Left lung (tissue), 14 donors: ENCODE measurements at places on chromosomes 6 and 20. TPM values are rescaled to one million over a fixed set of nuclear protein-coding genes. Genes with fewer than 3 reads are reported as not detected.

DNA sequence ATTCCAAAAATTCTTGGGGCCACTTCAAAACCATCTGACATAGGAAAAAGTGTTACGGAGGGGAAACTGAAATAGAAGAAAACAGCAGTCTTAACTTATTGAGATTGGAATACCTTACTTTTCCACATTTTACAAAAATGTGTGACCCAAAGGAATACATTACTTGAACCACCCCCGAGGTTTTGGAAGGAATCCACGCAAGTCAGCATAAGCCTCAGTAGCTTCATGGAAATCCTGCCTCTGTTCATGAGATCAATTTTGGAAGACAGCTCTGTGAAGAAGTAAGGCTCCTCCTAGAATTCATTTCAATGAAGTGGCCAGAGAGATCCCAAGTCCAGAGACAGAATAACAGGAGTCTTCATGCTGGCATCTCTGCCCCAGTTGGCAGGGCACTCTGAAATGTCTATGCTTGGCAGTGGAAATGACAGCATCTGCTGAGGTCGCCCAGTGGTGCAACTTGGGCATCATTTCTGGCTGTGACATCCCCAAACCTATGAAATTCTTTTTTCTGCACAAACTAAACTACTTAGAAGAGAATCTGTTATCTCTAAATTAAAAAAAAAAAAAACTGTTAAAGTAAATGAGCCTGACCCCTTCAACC is 132.5 kb downstream of the EPM2A start:
- H3K27ac ChIP-seq = no peak overlapping the region
- no peaks in the 10 kb centered on the region for H3K27me3 ChIP-seq
- no peaks in the 10 kb centered on the region for H3K36me3 ChIP-seq
- no peak for DNase-seq
- no peaks in the 10 kb centered on the region for H3K4me1 ChIP-seq

DNA sequence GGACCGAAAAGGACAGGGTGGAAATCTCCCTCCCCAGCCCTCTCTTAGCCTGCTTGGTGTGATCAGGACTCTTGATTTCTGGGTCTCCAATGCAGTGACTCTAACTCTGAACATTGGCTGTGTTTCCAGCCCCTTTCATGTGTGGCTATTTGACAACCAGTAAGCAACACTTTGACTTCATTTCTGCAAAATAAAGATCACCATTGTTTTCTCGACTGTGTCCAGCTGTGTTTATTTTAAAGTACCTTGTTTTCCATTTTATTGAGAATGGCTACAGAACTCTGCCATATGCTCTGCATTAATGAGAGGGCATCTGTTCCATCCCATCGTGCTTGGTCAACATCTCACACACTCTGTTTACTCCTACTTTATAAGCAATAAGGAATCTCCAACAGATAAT is 60.9 kb upstream of the TAGAP start:
- no peaks in the 10 kb centered on the region for H3K36me3 ChIP-seq
- H3K4me3 ChIP-seq = no peak overlapping the region
- DNase-seq = no peak
- H3K4me1 ChIP-seq = peaks cover 42% of the 10 kb centered on the region
- no peaks in the 10 kb centered on the region for H3K27me3 ChIP-seq

GRCh38 chr20:53606364-53606985 is 12.8 kb upstream of the ZNF217 start:
- H3K36me3 ChIP-seq = no peaks in the 10 kb centered on the region
- H3K4me1 ChIP-seq = peaks cover 34% of the 10 kb centered on the region
- peak overlapping the region; percentile 13 for H3K27ac ChIP-seq
- DNase-seq = no peak

DNA sequence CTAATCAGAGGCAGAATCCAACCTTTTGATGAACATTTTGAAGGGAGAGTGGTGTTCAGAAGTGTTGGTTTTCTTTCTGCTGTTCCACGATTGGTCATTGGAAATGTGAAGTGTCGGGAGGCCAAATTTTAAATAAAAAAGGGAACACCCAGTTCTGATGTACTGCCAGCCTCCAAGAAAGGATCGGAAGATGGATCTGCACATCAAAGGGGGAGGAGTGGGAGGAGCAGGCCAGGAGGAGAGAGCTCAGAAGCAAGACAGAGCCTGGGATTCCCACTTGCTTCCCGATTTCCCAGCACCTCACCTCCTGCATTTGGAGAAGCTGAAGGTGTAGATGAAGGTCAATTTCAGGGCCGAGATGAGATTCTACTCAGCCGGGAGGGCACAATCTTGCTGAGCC is 55.9 kb upstream of the NAA20 start:
- peaks cover 8% of the 10 kb centered on the region for H3K4me1 ChIP-seq
- no peak overlapping the region for H3K27ac ChIP-seq
- H3K4me3 ChIP-seq = no peak overlapping the region
- peaks cover 99% of the 10 kb centered on the region for H3K36me3 ChIP-seq
- no peak for DNase-seq
- H3K27me3 ChIP-seq = no peaks in the 10 kb centered on the region

DNA sequence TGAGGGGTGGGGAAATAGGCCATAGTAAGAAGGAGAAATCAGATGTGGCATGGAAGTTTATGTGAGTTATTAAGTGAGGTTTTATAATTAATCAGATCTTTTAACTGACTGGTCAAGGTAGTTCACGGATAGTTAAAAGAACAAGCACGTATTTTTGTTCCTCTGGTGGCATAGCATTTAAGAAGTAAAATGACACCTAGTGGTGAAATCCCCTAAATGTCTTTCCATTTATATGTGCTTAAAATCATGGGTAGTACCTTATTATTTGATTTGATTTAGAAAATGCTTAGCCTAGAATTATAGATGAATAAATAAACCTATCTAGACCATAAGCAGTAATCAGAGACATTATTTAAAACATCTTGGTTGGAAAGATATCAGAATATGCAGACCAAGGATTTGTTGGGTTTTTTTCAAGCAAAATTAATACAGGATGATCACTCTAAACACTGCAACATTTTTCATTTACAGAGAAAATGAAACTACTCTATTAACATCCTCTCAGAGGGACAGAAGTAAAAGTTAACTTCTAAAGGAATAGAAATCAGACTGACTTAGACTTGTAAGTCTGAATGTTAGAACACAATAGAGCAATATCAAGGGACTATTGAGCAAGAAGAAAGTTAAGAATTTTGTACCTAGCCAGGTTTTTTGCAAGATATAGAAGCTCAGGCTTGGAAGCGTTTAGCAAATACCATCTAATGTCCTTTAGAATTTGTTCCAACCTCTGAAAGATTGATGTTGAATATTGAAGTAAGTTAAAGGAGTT is 81.1 kb downstream of the STXBP5 start:
- H3K4me1 ChIP-seq = peaks cover 13% of the 10 kb centered on the region
- peak; percentile 18 for DNase-seq
- H3K27me3 ChIP-seq = no peaks in the 10 kb centered on the region

DNA sequence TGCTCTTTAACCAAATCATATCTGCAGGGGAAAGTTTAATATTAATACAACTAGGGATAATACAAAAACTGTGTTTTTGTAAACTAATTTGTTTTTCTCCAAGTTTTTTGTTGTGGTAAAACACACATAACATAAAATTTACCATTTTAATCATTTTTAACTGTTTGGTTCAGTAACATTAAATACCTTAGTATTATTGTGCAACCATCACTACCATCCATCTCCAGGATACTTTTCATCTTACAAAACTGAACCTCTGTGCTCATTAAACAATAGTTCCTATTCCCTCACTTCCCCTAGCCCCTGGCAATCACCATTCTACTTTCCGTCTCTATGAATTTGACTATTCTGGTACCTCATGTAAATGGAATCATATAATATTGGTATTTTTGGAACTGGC is 15.9 kb downstream of the BEND6 start:
- no peaks in the 10 kb centered on the region for H3K27me3 ChIP-seq
- no peaks in the 10 kb centered on the region for H3K36me3 ChIP-seq
- no peaks in the 10 kb centered on the region for H3K4me1 ChIP-seq
- no peak overlapping the region for H3K27ac ChIP-seq
- DNase-seq = no peak

GRCh38 chr6:34465531-34466241 is at the start of gene PACSIN1:
Gene PACSIN1 (plus strand): TSS chr6:34466076. CDS start chr6:34526306, 60,230 bp downstream.
- no peak within 1 kb of the TSS for H3K27ac ChIP-seq
- no peak for DNase-seq
- no peaks in the 10 kb centered on the region for H3K36me3 ChIP-seq

- H3K4me3 ChIP-seq = peak overlapping the region; percentile 100
- H3K27me3 ChIP-seq = peaks cover 3% of the 10 kb centered on the region
- no peaks in the 10 kb centered on the region for H3K36me3 ChIP-seq
- H3K4me1 ChIP-seq = peaks cover 37% of the 10 kb centered on the region
- peak overlapping the region; percentile 80 for H3K27ac ChIP-seq
Measured at GRCh38 chr6:3259491-3259958, 778 bp downstream of the PSMG4 start.

DNA sequence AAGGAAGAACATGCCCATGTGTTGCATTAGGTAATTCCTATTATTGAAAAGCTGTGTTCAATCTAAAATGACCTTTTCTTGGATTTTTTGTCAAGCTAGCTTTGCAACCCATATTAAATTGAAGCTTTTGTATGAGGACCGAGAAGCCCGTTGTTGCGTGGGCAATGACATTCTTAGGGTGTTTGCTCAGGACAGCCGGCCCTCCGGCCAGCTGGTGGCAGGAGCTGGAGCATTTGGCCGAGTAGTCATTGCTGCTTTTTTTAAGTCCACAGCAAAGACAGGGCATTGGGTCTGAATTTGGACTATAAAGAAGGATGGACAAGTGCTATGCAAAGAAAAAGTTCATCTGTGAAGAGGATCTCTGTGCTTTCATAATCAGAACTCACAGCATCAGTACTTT is 365.8 kb downstream of the SAMD5 start:
- H3K27me3 ChIP-seq = no peaks in the 10 kb centered on the region
- no peak overlapping the region for H3K27ac ChIP-seq
- H3K36me3 ChIP-seq = no peaks in the 10 kb centered on the region
- no peak overlapping the region for H3K4me3 ChIP-seq

- H3K4me3 ChIP-seq = no peak overlapping the region
- no peak overlapping the region for H3K27ac ChIP-seq
- no peaks in the 10 kb centered on the region for H3K36me3 ChIP-seq
- H3K4me1 ChIP-seq = no peaks in the 10 kb centered on the region
- no peaks in the 10 kb centered on the region for H3K27me3 ChIP-seq
Measured at GRCh38 chr20:10352934-10353824, 80.8 kb downstream of the MKKS start.

DNA sequence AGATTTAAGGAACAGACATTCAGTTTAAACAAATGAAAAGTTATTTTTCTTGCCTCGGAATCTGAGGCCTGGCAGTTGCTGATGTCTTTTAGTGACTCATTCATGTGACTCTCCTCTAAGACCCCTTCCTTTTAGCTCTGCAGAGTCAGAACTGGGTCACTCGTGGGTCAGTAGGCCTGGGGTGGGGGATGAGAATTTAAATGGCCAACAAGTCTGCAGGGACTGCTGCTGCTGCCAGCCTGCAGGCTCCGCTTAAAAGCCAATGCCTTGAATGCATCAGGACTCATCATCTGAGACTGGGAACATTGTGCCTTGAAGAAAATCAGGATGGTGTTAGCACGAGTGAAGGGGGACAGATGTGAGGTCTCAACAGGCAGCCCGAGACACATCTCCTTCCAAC is 404.3 kb downstream of the CDH26 start:
- no peak overlapping the region for H3K4me3 ChIP-seq
- no peaks in the 10 kb centered on the region for H3K4me1 ChIP-seq
- H3K36me3 ChIP-seq = no peaks in the 10 kb centered on the region
- H3K27me3 ChIP-seq = no peaks in the 10 kb centered on the region
- H3K27ac ChIP-seq = no peak overlapping the region

- no peak overlapping the region for H3K27ac ChIP-seq
- no peaks in the 10 kb centered on the region for H3K36me3 ChIP-seq
- H3K4me3 ChIP-seq = no peak overlapping the region
- no peaks in the 10 kb centered on the region for H3K27me3 ChIP-seq
- H3K4me1 ChIP-seq = no peaks in the 10 kb centered on the region
Measured at GRCh38 chr6:81806793-81807565, 54.5 kb upstream of the TENT5A start.

DNA sequence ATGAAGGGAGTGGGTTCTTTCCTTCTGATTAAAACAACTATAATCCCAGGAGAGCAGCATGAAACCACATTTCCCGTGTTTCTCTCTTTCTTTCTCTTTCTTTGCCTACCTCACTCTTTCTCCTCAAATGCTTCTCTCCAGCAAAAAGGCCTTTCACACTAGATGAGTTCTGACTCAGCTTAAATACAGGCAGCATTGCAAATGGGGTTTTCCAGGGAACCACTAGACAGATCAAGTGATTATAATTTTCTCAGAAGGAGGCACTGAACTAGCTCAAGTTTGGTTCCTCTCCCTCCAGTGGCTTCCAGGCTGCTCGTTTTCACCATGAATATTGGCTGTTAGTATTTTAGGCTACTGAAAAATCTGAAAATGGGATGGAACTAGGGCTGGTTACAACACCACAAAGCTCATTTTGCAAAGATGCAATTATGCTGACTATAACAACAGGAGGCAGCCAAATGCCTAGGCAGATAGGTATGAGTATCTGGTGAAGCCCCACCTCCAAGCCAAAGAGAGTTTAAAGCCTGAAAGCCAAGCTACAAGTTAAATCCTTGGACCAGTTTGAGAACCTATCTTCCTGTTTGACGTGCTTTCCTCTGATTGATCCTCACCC is 260.0 kb downstream of the MMUT start:
- no peaks in the 10 kb centered on the region for H3K4me1 ChIP-seq
- H3K27me3 ChIP-seq = no peaks in the 10 kb centered on the region
- DNase-seq = no peak
- H3K27ac ChIP-seq = no peak overlapping the region

GRCh38 chr6:21454262-21454661 is 139.3 kb upstream of the SOX4 start:
- no peaks in the 10 kb centered on the region for H3K36me3 ChIP-seq
- no peaks in the 10 kb centered on the region for H3K4me1 ChIP-seq
- no peak overlapping the region for H3K27ac ChIP-seq
- no peak overlapping the region for H3K4me3 ChIP-seq
- H3K27me3 ChIP-seq = no peaks in the 10 kb centered on the region

GRCh38 chr6:151286214-151286613 is 46.4 kb downstream of the AKAP12 start:
- no peaks in the 10 kb centered on the region for H3K27me3 ChIP-seq
- peaks cover 5% of the 10 kb centered on the region for H3K4me1 ChIP-seq
- H3K27ac ChIP-seq = no peak overlapping the region
- no peak for DNase-seq

DNA sequence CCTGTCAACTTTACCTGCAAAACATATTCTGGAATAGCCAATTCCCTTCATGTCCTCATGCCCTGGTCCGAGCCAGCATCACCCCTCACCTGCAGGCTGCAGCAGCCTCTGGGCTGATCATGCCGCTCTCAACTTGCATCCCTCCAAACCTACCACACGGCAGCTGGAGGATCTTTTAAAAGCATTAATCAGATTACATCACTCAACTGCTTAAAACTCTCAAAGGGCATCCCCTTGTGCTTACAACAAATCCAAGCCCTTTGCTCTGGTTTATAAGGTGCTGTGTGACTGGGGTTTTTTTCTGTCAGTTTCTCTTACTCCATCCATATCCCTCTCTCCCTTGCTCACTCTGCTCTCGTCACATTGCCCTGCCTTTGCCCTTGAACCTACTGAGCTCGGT is 24.0 kb downstream of the CD40 start:
- H3K36me3 ChIP-seq = no peaks in the 10 kb centered on the region
- no peak overlapping the region for H3K27ac ChIP-seq
- H3K4me1 ChIP-seq = no peaks in the 10 kb centered on the region

ZFP57 gene
- not detected for total RNA-seq

SMOC2 gene
- total RNA-seq = 7.1 TPM

BLTP3A gene
- 21.8 TPM for total RNA-seq

BCKDHB gene
- total RNA-seq = 26.1 TPM

ACTL10 gene
- total RNA-seq = 2.3 TPM

FAM83C gene
- not detected for total RNA-seq
